NCI-H2081 (cell line): ENCODE measurements at places on chromosomes 11 and 22.

DNA sequence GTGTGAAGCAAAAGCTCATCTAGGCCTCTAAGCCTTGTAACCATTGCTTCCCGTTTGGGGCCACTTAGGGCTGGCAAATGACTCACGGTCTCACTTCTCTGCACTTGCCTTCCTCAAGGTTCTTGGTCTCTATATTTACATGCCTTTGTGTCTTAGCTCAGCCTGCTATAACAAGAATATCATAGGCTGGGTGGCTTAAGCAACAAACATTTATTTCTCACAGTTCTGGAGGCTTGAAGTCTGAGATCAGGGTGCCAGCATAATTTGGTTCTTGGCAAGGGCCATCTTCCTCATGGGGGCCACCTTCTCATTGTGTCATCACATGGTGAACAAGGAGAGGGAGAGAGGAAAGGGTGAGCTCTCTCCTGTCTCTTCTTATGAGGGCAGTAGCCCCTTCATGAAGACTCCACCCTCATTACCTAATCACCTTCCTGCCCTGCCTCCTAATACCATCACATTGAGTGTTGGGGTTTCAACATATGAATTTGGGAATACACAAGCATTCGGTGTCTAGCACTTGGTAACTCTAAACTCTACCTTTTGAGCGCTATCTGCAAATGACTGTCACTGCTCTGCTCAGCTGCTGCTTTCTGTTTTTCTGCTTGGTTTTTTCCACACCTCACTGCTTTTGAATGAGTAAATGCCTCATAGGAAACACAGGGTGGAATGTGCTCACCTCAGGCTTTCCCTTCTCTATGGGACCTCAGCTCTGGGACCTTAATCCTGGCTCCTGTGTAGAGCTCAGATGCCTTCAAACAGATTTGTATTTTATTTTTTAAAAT lies 16.2 kb upstream of the ME3 start:
- DNase-seq, result no peak

DNA sequence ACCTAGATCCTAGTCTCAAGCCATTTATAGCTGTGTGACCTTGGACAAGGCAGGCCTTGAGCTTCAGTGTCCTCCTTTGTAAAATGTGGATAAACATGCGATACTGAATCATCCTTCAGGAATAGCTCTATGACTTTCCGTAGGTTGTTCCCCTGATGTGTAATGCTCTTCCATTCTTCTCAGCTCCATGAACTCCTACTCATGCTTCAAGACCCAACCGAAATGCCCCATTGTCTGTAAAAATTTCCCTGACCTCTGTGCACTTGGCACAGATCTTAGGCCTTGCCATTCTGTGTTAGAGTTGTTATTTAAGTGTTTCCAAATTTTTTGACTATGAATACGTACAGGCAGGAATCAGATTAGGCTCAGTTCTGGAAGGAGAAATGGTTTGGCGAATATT lies 3.3 kb upstream of the BEST1 start:
- DNase-seq, result no peak

DNA sequence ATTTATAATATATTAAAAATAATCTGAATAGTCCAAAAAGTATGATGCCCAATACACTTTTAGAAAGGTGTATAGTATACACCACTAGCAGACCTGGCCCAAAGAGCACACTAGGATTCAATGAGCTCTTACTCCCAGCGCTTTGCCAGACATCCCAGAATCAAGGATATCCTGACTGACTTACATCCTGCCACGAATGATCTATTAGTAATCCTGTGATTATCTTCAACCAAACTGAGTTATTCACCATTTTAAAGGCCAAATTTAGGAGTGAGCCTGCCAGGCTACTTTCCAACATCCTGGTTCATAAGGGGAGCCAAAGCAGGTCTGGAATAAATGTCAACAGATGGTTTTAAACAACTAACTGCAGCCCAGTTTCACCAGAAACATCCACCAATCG lies 60.8 kb upstream of the FAM181B start:
- no peak for DNase-seq

DNA sequence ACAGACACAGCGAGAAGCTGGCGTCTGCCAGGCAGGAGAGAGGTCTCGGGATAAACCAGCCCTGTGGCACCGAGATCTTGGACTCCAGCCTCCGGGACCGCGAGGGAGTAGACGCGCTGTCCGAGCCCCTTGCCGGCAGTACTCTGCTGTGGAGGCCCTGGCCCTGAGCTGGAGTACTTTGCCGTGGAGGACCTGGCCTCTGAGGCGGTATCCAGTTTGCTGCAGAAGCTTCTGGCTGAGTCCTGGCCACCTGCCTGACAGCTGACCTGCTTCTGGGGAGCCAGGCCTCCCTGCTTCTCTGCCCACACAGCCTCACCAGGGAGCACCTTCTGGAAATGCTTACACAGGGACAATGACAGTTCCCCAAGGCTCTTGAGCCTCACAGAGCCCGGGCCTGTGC lies 31.6 kb upstream of the CARS1 start:
- DNase-seq, result no peak

DNA sequence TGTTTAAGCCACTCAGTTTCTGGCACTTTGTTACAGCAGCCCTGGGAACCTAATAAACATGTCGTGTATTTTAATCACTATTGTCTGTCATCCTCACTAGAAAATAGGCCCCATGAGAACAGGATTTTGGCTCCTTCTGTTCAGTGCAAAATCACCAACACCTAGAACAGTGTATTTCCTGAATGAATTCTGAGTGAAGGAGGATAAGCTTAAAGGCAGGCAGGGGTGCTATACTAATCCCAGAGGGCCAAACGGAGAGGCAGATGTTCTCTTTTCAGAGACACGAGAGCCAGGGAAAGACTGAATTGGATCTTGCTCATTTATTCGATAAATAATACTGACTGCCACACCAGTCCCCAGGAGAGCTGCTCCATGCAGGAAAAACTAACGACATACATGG lies 10.4 kb downstream of the SMCO4 start:
- DNase-seq, result no peak

- DNase-seq, result no peak
Observed at GRCh38 chr22:46454504-46455269, 82.7 kb downstream of the CELSR1 start.

DNA sequence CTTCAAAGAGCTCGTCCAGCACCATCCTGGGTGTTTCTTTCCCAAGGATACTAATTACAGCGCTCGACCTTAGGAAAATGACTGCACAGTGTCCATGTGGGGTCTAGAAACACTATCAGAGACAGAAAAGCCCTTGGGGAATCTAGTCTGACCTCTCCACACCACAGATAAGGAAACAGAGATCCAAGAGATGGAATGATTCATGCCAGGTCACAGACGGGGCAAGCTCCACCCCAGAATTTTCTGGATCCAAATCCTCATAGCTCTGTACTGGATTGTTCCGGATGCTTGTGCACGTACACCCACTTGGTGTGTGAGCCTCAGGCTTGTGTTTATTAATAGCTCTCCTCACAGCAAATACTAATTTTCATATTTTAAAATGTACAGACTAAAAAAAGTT lies 11.3 kb downstream of the ABTB2 start:
- no peak for DNase-seq

GRCh38 chr11:119421941-119422808 lies 797 bp downstream of the THY1 start:
- DNase-seq, result no peak

- no peak for DNase-seq
Observed at GRCh38 chr11:116070520-116070919, 566.3 kb upstream of the CADM1 start.

DNA sequence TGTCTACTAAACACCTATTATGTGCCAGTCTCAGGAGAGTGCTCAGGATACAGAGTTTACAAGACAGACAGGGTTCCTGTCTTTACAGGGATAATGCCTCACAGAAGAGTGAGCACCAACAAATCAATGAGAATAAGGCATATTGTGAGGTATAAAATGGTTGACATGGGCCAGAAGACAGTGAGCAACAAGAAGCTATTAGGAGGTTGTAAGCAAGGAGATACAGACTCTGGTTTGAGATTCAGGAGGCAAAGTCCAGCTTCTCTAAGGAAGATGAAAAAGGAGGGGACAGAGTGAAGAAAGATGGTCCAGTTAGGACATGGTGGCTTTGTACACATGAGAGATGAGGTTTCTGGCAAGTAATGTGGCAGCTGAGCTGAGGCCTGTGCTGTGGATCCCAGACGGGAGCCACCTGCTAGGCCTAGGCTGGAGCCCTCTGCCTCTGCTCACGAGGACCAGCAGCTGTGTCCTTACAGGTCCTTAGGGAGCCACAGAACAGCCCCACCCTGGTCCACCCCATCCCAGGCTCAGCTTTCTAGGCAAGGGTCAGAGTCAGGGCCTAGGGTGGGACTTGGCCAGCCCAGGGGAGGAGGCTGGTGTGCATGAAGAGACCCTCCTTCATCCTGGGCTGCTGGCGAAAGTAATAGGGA lies 110.5 kb downstream of the ZNF280B start:
- DNase-seq, result no peak

GRCh38 chr11:67048515-67049130 lies 8.0 kb upstream of the RHOD start:
- no peak for DNase-seq
